ENCODE measurements at places on chromosomes 6 and 20.

DNA sequence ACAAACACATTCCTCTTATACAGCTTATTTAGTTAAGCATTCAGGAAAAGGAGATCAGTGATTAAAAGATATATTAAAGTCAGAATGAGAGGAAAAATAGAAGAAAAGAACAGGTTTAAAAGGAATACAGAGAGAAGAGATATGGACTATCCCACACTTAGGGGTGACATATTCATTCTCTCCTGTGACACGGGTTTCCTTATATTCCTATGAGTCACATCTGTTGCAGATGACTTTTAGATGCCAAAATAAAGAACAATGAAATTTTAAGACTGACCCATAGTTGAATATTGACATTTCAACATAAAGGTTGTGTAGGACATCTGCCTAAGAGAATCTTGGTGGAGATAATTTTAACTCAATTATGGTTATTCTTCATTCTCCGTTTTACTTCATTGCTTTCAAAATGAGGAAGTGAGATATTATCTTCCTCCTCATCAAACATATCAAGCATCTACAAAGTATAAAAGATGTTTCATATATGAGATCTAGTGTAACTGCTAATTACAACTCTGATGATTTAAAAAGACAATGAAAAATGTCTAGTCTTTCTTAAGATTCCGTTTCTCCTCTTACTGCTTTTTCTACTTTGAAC lies 1336.7 kb upstream of the CITED2 start:
- DNase-seq: no peak

DNA sequence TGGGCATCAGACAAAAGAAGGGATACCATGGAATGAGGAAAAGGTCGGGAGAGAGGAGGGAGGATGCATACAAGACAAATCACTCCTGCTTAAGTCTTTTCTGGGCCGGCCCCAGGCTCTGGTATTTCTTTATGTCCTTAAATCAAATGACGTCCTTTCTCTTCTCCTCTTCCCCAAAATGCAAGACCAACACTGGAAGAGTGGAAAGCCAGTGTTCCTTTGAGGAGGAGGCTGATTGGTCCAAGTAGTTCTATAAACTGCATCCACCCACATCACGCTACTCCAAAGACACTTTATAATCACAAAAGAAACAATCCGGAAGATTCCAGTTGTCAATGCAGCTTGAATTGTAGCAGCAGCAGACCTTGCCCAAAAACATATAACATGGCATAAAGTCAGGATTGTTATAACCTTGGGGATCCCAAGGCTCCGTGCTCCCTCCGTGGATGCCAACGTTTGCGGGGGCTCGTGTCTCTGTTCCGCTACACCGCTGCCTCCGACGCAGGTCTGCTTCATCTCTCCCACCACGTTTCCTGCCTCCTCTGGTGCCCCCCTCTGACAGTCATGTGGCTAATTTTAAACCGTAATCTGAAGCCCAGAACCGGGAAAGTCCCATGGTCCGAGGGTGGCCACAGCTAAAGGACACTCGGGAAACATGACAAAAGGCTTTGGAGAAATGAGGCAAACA lies 47.1 kb downstream of the MCUR1 start:
- DNase-seq: peak; percentile 35

DNA sequence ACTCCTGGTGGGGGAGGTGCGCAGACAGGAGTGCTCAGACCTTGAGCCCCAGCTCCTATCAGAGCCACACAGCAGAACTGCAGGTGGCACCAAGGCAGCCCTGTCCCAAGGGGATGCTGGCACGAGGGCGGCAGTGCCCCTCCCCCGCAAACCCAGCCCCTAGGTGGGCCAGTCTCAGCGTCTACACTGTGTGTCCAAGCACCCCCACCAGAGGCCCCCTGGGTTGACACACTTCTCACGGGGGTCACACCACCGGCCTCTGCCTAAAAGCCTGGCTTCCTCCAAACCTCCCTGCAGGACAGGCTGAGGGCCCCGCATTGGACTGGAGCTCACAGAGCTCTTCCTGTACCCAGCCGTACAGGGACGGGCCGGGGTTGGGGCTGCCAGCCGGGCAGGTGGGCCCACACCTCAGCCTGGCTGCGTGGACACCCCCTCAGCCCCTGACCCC lies 8.1 kb downstream of the SLC2A4RG start:
- DNase-seq: no peak

DNA sequence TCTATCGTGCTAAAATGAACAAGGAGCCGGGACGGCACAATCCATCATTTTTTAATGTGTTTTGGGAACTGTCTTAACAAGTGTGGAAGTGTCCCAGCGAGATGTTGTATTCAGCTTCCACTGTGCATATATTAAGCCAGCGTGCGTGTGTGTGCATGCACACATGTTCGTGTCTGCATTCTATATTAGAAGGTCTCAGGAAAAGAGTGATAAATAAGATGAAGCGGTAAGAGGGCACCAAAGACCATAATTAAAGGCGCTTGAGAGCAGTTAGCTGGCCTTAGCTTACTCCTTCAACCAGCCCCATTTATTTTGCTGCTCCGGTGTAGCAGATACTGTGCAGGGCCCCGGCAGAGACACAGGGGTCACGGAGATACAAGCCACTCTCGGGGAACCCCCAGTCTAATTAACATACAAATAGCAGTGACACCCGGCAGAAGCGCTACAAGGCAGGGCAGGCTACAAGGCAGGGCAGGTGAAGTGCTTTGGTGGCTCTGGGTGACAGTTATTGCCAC lies 206.5 kb upstream of the RREB1 start:
- DNase-seq: no peak

- no peak for DNase-seq
Observed at GRCh38 chr6:132459605-132459952, 53.3 kb downstream of the STX7 start.

- no peak for DNase-seq
Observed at GRCh38 chr6:47603995-47604394, 94.4 kb upstream of the ADGRF4 start.

DNA sequence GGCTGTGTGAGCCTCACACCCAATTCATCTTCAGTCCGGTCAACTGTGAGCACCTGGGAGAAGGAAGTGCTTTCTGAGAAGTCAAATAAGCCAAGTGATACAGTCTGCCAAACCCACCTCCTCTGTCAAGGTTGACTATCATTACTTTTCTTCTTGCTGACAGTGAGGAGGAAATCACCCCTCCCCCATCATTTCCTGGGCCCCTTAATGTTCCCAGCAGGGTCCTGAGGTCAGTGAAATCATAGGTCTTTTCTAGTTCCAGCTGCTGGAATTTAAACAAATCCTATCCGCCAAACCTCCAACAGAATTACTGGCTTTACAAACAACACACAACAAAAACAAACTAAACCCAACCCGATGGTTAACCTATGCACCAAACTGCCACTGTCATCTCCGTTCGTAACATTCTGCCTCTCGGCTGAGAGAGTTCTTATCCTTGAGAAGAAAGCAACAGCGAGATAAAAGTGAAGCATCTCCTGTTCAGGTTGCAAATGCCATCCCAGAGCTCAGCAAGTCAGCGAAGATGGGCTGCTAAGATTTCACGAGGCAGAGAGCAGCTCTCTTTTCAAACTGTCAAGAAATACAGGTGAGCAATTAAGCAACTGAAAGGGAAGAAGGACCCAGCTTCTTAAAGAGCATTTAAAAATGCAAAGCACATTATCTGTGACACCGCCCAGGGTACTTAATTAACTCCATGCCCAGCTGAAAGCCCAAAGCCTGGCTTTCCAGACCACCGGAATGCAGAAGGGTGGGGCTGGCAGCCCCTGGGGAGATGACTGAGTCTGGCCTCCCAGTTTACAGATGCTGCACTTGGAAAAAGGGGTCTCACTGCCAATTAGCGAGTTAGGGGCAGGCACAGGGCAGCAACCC lies 24.7 kb downstream of the GFOD1 start:
- no peak for DNase-seq

DNA sequence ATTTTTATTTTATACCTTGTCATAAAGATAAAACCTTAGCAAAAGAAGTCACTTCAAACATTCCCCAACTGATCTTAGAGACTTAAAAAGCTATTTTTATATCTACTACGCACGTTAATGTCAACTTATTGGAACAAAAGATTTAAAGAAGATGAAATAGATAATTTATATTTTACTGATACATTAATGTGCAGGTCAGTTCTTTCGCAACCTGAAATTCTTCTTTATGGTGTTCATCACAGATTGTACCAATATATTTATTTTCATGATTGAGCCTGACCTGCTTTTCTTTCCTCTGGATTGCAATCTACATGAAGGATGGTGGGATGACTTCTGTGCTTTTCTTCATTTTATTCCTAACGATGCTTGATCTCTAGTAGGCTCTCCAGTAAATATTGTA lies 596.3 kb downstream of the PHF3 start:
- no peak for DNase-seq

- no peak for DNase-seq
Observed at GRCh38 chr6:46795816-46796215, 2.6 kb downstream of the MEP1A start.

GRCh38 chr20:21921251-21921650 lies 215.8 kb downstream of the PAX1 start:
- no peak for DNase-seq

Data from kidney glomerular epithelial cell (primary cell).